ENCODE measurements at places on chromosomes 1 and 21. TPM values are rescaled to one million over a fixed set of nuclear protein-coding genes. Genes with fewer than 3 reads are reported as not detected.

PRR9 gene
- not detected for total RNA-seq

DENND2C gene
- total RNA-seq: 8.4 TPM

DNA sequence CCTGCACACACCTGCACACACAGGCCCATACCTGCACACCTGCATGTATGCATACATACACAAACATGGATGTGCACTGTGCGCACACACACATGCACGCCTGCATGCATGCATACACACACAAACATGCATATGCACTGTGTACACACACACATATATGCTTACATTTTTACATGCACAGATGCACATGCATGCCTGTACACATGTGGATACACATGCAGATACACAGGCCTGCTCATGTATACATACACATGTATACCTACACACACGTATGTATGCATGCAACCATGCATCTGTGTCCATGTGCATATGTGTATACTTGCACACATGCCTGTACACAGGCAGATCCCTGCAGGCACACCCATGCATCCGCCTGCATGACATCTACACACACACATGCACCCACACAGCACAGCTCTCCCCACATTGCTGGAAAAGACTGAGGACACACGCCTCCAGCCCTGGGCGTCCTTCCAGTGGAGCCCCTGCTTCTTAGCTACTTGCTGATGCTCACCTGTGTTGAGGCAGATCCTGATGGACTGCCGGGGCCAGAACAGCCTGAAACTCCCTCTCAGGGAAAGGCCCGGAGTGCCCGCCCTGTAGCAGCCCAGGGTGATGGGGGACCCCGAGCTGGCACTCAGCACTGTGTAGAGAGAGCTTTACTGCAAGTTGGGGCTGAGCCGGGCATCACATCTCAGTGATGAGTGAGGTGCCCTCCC, 28.6 kb downstream of the KRTAP10-1 start:
- DNase-seq: no peak

SPATA21 gene
- not detected for total RNA-seq

GRCh38 chr1:181129771-181130606, 41.5 kb downstream of the IER5 start:
- no peak for DNase-seq

PLEKHN1 gene
- 28.5 TPM for total RNA-seq

Measured in ureter (tissue), 1 donor.